Esophagus squamous epithelium (tissue), 5 donors: ENCODE measurements at places on chromosomes 1 and 21.

GRCh38 chr1:175250027-175250426 is 57.5 kb upstream of the KIAA0040 start:
- DNase-seq, result no peak

DNA sequence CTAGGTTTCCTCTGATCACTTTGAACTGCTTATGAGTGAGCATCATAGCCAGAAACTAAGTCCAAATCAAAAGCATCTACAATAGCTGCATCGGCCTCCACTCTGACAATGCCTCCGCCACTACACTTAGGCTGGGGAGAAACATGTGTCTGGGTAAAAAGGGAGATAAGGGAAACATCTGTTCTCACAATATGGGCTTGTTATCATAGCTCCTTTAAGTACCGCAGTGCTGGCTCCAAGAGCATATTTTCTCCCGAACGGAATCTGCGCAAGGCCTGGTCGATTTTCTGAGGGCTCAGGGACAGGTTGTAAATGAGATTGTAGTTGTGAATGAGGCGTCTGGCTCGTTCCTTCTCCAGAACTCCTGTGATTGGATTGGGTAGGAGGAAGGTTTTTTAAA is 63.9 kb upstream of the CYP2J2 start:
- DNase-seq, result no peak

DNA sequence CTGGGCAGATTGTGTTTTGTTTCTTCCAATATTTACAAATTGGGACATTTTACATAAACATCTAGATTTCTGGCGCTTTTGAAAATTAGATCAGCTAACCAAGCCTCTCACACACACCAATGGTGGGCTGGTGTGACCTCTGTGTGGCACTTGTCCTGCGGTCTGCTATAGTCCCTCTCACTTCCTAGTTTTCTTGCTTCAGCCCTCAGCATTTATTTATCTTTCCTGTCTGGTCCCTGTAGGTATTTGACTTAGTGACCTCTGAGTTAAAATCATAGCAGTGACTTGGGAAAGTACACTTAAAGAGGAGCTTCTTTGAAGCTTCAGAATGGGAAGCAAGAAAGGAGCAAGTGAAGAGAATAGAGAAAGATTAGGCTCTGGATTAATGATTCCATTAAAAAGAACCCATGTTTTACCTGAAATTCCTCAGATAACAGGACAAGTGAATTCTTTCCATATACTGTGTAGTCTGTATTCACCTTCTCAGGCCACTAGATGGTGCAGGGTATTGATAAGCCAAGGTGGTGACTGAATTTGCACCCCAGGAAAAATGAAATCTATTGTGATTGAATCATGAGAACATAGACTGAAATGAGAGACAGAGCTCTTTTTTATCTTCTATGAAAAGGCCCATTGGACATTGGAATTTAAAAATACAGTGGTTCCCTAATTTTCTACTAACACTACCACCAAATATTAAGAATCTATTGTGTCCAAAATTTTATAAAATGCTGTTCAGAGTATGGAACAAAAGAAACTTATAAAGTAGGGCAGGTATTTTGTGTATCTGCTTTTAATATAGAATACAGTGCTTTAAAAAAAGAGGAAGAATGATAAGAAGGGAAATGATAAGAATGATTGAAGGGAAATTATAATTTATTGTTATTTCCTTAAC is 7.1 kb upstream of the DIPK1A start:
- DNase-seq, result no peak

DNA sequence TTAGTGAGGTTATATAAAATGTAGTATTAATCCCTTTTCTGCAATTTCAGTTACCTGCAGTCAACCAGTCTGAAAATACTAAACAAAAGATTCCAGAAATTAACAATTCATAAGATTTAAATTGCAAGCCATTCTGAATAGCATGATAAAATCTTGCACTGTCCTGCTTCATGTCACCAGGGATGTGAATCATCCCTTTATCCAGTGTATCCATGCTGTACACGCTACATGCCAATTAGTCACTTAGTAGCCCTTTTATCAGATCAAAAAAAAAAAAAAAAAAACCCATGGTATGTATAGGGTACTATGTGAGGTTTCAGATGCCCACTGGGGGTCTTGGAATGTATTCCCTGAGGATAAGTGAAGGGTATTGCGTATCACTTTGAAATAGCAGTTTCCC is 191.3 kb upstream of the HP1BP3 start:
- no peak for DNase-seq

GRCh38 chr1:20485527-20486456 is at the start of gene CAMK2N1:
Gene CAMK2N1, minus strand, starts transcription at chr1:20486210. Its CDS starts 831 bp downstream, at chr1:20485379.
- DNase-seq, result no peak

- no peak for DNase-seq
These were observed 7.2 kb downstream of the DNAI4 start for GRCh38 chr1:66917476-66917875.

DNA sequence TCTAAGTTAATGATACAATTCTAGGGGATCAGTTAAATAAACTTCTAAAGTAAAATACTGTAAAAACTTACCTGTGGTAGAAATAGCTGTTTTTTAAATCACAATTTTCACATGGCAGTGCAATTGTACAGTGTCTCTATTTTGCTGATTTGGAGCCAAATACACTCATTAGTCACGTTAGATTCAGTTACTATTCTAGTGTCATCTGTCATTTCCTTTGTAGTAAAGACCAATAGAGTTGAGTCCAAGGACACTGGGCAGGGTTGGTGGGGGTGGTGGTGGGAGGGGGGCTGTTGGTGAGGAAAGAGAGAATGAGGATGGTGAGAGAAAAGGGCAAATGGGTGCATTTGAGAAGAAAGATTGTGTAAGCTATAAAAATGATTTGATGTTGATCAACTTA is 33.6 kb downstream of the CD55 start:
- DNase-seq, result no peak

GRCh38 chr21:42319376-42319775 is 4.2 kb upstream of the TFF3 start:
- no peak for DNase-seq

- no peak for DNase-seq
These were observed 144.4 kb upstream of the HNRNPU start for GRCh38 chr1:245008761-245009160.

- DNase-seq, result no peak
These were observed 538.6 kb downstream of the DPYD start for GRCh38 chr1:97382206-97382605.

- no peak for DNase-seq
These were observed 42.5 kb upstream of the ECE1 start for GRCh38 chr1:21332554-21333311.

DNA sequence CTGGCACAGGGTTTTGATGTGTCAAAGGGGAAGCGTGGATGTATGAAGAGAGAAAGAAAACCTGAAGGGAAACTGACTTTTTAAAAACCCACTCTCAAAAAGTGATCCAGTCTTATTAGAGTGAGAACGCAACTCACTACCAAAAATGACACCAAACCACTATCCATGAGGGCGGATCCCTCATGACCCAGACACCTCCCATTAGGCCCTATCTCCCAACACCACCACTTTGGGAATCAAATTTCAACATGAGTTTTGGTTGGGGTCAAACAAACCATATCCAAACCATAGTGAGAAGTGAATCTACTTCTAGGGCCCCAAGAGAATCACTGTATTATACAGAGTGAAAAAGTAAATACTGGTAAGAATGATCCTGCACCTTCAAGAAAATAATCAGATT is 53.5 kb downstream of the FNBP1L start:
- no peak for DNase-seq

DNA sequence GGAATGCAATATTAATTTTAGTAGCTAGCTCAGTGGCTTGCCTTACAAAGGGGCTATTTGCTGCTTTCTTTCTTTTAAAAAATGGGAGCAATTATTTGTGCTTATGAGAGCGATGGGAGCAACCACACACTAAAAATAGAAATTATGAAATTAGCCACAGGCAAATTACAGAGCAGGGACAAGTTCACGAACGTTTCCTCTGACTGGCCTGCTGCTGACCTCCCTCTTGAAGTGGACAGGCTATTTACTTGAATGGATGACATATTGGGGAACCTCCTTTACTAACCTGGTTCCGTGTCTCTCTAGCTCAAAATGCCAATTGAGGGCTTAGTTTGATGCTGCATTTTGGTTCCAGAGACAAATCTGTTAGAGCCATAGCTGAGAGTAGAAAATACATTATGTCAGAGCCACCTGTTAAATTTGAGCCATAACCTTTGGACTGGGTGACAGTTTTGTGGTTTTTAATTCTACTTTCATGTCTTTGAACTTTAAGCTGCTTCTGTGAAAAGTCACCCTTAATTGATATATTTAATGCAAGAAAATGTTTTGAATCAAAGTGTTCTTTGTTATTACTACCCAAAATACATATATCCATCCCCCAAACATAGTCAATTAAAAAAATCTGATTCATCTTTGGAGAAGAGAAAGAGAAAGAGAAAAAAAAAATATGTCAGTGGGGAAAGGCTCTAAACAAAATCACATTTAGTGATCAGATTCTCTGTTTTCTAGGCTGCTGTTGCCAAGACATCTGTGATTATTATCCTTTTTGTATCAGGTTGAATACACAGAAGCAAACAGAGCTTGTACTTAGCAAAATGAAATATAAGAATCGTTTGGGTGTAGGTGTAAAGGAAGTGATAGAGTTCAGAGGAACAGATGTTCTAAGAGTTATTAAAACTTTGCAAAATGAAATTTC is 351.9 kb downstream of the ADGRL2 start:
- no peak for DNase-seq

DNA sequence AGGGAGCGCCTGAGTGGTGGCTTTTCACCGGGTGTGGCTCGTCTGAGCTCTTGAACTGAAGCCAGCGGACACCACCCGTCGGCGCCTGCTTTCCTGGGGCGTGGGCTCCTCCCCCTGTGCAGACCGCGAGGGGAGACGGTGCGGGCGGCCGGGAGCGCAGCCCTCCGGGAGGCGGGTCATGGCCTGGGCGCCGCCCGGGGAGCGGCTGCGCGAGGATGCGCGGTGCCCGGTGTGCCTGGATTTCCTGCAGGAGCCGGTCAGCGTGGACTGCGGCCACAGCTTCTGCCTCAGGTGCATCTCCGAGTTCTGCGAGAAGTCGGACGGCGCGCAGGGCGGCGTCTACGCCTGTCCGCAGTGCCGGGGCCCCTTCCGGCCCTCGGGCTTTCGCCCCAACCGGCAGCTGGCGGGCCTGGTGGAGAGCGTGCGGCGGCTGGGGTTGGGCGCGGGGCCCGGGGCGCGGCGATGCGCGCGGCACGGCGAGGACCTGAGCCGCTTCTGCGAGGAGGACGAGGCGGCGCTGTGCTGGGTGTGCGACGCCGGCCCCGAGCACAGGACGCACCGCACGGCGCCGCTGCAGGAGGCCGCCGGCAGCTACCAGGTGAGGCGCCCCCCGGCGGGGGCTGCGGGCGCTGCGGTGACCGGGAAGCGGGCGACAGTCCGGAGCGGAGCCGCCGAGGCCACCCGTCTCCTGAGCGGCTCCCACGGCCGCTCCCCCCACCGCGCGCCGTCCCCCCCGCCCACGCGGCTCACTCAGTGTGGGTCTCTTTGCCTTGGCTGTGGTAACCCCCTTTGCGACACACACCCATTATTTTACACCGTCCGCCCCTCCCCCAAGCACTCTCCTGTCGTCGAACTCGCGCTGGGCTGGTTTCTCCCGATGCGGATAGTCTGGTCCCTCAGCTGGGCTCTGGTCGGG is at the start of gene TRIM58:
TSS of gene TRIM58 (plus strand) at position 119 of the 916 bp plus-strand sequence. CDS start at position 179, 60 bp downstream.
- DNase-seq, result no peak

- no peak for DNase-seq
These were observed 14.4 kb downstream of the C1orf159 start for GRCh38 chr1:1101503-1101902.

DNA sequence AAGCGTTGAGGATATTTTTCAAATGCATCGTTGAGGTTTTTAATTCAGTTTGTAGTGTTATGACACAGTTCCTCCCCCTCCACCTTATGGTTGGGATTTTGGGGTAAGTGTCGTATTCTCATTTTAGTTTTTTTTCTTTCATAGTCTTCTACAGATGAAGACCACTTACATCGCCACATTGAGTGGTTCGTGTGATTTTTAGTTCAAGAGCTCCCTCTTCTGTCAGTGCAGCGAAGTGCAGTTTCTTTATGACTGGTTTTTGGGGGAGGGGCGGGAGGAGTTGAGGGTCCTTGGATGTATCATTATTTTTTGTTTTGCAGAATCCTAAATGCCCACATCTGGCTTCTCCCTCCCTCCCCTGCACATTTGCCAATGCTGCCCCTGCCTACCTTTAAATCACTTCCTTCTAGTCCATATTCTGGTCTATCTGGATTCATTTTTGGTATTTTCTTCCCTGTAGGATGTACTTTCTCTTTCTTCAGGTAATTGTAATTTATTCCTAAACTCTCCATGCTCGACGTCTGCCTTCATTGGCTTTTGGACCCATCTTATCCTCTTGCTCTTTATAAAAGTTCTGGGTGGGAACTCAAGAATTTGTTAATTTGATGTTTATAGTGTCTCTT is 433.1 kb downstream of the CAMTA1 start:
- DNase-seq, result no peak

GRCh38 chr1:20921285-20921684 is 134.2 kb upstream of the HP1BP3 start:
- no peak for DNase-seq

DNA sequence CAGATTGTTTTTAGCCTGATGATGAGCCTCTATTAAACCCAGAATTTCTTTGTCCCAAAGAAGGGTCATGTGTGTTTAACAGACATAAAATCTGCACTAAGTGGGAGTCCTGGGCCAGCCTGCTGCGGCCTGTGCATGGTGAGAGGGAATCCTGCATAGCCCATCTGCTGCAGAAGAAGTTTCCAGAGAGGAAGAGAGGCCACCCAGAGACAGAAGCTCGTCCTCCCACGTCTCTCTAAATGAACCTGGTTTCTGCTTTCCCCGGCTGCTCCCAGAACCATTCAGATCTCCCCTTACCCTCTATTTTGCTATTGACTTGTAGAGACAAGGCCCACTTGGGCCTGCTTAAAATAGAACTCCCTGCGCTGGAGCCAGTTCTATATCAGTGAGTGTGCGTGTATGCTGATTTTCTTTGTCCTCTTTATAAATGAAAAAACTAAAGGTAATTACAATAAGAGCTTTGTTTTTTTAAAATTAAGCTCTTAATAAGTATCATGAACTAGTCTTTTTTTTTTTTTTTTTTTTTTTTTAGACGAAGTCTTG is 142.8 kb upstream of the RAB4A start:
- DNase-seq, result no peak

- DNase-seq, result no peak
These were observed 41.7 kb downstream of the ATF3 start for GRCh38 chr1:212650228-212650627.

DNA sequence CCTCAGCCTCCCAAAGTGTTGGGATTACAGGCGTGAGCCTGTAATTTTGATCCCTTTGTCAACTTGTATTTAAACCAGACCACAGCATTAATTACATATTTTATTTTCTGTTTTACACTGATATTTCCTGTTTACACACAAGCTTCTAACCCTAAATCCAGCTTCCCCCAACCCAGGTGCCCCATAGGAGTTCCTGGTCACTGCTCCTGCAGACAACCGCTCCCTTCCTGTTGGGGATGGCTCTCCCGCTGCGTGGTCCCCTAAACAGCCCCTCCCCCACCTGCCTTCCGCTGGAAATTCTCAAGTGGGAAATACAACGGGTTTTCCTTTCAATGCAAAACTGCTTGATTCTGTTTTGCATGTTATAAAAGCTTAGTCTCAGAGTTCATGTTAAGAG is 3.7 kb downstream of the CSTB start:
- DNase-seq, result no peak

DNA sequence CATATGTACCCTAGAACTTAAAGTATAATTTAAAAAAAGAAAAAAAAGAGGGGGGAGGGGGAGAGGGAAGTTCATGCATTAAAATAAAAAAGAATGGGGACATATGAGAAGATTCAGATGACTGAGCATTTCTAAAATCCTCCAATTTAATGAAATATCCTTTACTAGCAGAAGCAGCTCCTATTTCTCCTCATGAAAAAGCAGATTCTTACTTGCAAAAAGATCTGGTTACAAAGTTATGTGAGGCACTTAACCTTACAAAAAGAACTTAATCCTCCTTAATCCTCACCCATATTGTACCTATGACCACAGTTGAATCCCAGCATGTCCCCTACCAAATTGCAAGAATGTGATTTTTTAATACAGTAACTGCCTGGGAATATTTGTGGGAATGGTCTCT is 298.5 kb downstream of the SRGAP2C start:
- no peak for DNase-seq
